DND-41 (cell line): ENCODE measurements at places on chromosomes 16 and 17.

GRCh38 chr17:13409455-13409854 lies 192.3 kb downstream of the HS3ST3A1 start:
- DNase-seq, result no peak

GRCh38 chr16:25996052-25996451 lies 304.3 kb downstream of the HS3ST4 start:
- DNase-seq, result no peak

DNA sequence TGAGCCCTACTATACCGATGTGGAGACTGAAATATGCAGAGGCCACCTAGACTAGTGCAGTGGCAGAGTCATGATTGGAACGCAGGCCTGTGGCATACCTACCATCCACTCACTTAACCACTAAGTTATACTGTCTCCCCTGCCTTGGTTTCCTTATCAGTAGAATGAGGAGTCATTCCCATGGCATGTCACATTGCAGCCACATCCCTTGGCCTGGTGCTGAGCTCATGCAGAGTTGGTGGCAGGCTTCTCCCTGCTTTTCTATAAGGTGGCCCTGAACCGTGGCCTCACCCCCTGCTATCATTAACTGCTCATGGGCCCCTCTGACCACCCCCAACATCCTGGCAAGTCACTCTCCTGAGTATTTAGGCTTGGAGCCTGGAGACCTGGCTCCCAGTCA lies 212.5 kb downstream of the KATNIP start:
- DNase-seq, result no peak

DNA sequence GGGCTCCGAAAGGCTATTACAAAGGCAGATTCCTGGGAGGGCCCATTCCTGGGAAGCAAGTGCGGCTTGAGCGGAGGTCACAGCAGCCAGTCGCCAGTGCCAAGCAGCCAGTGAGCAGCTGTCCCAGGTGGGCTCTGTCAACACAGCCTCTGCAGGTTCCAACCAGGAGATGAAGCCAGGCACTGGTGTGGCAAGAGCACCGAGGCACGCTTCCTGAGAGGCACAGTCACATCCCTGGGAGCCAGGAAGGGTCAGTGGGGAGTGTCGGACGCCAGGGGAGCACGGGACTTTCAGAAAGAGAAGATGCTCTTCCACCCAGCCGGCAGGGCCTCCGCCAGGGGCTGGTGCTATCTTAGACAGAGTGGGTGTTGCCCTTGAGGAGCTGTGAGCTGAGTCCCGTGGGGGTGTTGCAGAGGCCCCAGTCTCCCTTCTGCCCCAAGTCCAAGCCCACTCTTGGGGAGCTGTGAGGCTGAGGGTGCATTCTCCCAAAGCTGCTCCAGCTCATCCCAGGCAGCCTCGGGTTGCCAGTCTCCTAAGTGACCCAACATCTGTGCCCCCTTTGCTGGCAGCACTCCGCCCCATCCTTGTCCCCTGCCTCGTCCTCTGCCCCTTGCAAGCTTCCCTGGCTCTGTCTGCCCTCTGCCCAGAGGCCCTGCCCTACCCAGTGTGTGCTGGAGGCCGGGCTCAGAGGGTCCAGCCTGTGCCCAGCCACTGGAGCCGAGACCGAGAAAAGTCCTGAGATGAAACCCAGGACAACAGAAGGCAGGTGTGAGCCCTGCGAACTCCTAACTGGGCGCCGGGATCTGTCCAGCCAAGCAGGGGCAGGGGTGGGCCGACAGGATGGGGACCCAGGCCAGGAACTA lies 6.6 kb downstream of the UBALD1 start:
- no peak for DNase-seq

- DNase-seq, result no peak
These were observed 68.8 kb downstream of the ABR start for GRCh38 chr17:1110862-1111598.

GRCh38 chr17:49692751-49693150 lies 14.9 kb upstream of the SPOP start:
- no peak for DNase-seq

DNA sequence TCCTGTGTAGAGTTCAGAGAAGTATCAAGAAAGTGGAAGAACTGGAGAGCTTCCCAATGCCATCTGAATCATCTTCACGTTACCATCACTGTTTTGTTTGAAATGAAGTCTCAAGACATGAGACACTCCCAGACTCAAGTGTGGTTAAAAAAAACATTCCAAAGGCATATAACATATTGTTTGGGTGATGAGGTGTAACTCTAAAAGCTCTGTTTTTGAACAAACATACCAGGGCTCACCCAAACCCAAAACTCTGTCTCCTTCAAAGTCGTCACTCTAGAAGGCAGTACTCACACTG lies 6.3 kb upstream of the ZCCHC14 start:
- no peak for DNase-seq

- DNase-seq, result no peak
These were observed 7.9 kb downstream of the ALOX12 start for GRCh38 chr17:7003745-7004144.

GRCh38 chr17:12227547-12227946 lies 206.9 kb downstream of the MAP2K4 start:
- no peak for DNase-seq

DNA sequence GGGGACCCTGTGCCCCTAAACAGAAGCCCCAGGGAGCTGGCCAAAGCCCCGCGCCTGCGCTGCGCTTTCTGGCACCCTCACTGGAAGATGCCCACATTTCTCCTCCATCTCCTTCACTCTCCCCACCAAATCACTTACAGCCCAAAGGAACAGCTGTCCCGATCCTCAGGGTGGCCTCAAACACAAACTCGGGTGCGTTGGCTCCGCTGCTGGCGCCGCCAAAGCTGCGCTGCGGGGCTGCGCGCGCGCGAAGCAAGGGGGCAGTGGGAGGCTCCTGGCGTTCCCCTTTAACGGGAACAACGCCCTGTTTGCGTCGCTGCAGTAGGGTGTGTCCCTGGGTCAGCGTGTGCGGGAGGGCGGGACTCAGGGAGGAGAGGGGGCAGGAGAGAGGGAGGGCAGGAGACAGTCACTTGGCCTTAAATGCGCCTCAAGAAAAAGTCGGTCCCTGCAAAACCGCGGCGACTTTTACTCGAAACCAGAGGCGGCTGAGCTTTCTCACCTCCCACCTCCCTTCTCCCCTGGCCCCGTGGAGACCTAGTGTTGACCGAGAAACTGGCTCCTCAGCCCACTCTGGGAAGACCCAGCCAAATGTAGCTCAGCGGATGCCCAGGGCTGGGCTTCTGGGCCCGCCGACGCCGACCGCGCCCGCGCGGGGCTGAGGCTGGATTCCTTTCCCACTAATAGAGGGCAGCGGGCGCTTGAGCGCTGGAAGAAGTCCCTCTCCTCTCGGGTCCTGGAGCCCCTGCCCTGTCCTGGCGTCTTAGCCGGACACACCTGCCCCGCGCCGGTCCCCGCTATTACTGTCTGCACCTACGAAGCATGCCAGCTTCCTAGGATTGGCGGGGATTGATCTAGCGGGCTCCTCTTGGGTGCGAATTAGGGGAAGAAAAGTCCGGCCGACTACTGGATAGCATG lies 2.6 kb downstream of the PMP22 start:
- no peak for DNase-seq

DNA sequence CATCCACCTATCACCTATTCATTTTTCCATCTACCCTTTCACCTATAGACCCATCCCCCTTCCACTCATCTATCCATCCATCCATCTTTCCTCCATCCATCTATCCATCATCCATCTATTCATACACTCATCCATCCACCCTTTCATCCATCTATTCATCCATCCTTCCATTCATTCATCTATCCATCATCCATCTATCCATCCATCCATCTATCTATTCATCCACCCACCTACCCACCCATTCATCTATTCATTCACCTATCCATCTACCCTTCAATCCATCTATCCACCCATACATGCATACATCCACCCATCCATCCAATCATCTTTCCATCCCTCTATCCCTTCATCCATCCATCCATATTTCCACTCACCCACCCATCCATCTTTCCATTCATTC lies 63.3 kb downstream of the C17orf67 start:
- DNase-seq, result no peak

GRCh38 chr17:81808778-81809555 lies 5.0 kb downstream of the GCGR start:
- DNase-seq, result peak; percentile 36

DNA sequence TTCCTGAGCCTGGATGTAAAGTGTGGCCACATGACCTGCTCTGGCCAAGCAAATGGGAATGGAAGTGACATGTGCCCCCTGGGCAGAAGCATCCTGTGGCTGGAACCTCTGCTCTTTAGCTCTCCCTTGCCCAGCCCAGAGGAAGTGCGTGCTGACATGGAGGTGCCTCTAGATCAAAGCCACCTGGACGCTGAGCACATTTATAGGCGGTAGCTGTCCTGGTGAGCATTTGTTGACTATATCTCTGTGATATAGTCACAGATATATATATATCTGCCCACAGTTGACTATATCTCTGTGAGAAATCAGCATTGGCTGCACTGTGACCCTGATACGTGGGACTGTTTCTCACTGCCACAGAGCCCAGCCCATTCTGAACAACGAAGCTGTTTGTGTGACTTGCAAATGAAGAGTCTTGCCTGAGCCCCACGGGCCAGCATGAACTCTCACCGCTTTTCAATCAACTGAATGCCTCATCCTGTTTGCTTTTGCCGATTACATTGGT lies 118.8 kb downstream of the C16orf95 start:
- no peak for DNase-seq

DNA sequence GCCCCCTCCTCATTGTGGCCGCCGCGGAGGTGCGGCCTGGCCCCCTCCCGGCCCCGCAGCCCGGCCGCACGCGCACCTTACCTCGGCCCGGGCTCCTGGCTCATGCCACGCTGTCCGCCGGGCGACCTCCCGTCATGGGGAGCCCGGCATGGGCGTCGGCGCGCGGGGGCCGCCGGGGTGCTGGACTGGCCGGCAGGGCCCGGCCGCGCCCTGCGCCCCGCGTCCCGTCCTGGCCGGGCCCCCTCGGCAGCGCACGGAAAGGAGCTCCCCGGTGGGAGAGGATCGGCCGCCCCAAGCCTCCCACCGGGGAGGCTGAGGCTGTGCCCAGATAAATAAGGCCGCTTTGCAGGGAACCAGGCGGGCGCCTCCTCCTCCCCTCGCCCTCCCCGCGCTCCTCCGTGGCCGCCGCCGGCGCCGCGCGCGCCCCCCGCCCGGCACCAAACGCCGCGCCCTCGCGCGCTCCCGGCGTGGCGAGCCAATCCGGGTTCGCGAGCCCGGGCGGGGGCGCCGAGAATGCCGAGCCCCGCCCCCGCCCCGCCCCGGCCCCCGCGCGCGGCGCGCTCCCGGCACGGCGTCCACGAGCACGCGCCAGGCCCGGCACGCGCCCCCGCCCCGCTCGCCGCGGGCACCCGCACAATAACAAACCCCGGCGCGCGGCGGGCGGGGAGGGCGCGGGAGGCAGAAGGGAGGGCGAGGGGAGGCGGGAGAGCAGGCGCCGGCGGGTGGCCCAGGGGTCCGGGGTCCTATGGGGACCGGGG lies at the start of gene FBXL16:
Gene FBXL16, minus strand, starts transcription at position 371 of the 758 bp plus-strand sequence. CDS start 8,396 bp downstream, outside the sequence.
- DNase-seq, result no peak

- no peak for DNase-seq
These were observed 143.1 kb downstream of the C16orf95 start for GRCh38 chr16:87174061-87174460.

DNA sequence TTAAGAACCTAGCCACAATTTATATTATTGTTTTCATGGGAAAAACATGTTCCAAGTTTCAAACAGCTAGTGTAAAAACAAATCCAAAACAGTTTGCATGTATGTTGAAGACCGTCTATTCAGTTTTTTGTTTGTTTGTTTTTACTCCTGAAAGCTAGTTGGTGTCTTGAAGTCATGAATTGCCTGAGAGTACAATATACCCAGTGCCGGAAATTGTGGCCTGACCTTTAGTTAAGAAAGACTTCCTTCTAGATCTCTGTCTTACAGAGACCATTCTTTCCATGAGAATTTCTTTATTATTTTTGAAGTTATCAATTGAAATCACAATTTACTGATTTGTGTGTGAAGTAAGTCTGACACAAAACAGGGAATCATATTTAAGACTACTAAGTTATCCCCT lies 474.8 kb downstream of the KCNJ2 start:
- no peak for DNase-seq

DNA sequence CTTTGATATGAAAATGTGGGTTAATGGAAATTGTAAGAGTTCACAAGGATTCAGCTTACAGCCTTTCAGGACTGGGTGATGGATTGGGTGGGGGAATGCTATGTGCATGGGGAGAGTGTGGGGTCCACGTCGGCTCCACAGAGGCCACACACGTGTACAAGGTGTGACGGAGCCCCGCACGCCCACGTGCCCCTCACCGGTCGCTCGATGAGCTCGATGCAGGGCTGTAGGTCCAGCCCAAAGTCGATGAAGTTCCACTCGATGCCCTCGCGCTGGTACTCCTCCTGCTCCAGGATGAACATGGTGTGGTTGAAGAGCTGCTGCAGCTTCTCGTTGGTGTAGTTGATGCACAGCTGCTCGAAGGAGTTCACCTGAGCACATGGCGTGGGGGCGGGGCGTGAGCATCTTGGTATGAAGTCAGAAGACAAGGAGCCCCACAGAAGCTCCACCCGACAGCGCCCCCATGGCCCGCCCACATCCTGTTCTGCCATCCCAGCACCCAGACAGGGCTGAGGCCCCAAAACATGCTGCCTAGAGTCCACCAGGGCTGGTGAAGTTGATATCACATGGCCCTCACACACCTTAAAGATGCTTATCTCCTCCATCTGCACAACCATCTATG lies 99.1 kb downstream of the MYH11 start:
- peak; percentile 55 for DNase-seq

DNA sequence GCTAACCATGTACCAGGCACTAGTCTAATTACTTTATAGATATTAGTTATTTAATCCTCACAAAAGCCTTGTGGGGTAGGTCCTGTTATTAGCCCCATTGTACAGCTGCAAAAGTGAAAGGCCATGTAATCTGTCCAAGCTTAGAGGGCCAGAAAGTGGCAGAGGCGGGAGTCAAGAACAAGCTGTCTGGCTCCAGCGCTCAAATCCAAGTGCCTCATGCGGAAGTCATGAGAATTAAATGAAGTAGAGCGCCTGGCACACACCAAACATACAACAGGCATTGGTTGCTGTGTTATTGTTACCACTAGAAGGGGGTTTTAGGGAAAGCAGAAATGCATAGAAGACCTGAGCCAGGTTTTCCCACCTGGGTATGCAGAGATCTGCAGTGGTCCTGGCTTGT lies 1.2 kb downstream of the AQP8 start:
- DNase-seq, result no peak

- no peak for DNase-seq
These were observed 144.1 kb upstream of the KCNJ18 start for GRCh38 chr17:21548236-21548635.

GRCh38 chr16:10205688-10206087 lies 23.5 kb upstream of the GRIN2A start:
- DNase-seq, result no peak

DNA sequence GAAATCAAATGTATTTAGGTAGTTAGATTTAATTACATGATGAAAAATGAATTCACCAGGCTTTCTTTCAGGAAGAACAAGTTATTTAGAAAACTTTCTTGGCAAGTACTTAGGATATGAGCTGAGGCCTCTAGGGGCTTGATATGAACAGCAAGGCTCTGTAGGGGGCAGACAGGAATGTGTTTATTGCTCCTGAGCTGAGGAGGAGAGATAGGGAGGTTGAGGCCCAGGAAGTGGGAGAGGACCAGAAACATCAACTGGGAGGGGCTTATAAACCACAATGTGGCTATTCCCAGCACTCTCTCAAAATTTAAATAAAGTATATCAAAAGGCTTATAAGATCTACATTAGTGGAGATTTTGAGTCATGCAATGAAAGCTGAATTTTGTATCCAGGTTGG lies 154.0 kb upstream of the MAF start:
- DNase-seq, result no peak
